ENCODE measurements at places on chromosomes 7 and 10.
A peak's percentile ranks its signal among the peaks of the same experiment; 100 is the strongest.

DNA sequence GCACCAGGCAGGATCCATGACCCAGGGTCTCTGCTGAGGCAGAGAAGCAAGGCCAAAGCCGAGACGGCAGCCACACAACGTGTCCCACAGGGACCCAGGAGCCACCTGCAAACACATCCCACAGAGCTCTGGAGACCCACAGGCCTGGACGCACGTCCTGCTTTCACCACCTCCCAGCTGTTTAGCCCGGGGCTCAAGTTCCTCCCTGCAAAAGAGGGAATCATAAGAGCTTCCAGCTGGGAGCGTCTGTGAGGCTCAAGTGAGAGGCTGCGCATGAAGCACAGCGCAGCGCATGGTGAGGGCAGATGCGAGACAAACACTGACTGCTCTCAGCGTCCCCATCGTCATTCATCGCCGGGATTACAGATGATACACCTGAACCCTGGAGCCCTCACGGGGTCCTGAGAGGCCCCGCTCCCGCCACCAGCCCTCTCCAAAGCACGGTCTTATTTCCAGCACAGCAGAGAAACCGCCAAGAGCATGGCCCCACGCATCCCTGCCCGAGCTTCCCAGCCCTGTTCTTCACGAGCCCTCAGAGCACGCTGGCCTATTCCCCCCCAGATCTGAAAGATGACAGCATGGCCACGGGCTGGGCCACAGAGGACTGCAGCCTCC, 88.7 kb downstream of the MAD1L1 start:
- DNase-seq, result no peak

- no peak for DNase-seq
Measured at GRCh38 chr7:67435894-67436535, 439.4 kb downstream of the TYW1 start.

- DNase-seq, result peak; percentile 53
Measured at GRCh38 chr10:102231357-102232318, 5.5 kb downstream of the ELOVL3 start.

- DNase-seq, result no peak
Measured at GRCh38 chr7:79272066-79272669, 181.3 kb downstream of the MAGI2 start.

DNA sequence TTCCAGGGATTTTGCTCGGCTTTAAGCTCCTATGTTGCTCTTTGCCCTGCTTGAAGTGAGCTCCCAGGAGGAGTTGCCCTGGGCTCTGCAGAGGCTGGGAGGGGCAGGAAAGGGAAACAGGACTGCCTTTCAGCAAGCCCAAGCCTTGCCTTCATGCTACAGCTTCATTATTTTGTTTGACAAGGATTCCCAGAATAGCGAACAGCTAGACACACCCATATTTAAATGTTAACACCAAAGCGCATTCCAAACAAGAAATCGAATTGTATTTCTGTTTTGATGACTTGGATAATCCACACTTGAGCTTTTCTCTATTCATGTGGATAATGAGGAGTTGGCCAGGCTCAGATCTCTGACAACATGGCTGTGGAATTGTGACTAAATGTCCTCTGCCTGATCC, 6.3 kb downstream of the KIAA1217 start:
- no peak for DNase-seq

GRCh38 chr10:88415533-88416130, 167.5 kb downstream of the RNLS start:
- DNase-seq, result no peak

DNA sequence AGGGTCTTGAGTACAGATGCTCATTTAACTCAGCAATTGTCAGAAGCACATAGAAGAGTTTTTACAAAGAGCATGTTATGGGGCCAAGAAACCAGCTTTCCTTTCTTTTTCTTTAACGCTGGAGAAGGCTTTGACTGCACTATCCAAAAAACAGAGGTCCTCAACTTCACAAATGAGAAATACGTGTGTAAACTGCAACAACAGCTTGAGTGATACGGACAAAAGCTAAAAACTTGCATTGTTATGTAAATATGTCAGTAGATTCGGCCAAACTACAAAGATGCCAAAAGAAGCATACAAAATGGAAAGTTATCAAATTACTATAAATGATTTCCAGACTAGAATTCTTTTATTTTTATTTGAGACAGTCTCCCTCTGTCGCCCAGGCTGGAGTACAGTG, 62.4 kb upstream of the C10orf90 start:
- DNase-seq, result no peak

DNA sequence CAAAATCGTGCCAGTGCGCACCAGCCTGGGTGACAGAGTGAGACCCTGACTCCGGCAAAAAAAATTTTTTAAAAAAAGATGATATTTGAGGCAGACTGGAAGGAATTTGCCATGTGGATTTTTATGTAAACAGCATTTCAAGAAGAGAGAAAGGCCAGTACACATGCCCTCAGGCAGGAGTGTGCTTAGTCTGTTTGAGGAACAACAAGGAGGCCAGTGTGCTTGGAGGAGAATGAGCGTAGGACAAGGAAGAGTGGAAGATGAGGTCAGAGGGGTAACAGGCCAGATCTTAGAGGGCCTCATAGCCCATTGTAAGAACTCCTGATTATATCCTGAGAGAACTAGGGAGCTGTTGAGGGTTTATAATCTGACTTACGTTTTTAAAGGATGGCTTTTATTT, 17.2 kb upstream of the STRIP2 start:
- no peak for DNase-seq

DNA sequence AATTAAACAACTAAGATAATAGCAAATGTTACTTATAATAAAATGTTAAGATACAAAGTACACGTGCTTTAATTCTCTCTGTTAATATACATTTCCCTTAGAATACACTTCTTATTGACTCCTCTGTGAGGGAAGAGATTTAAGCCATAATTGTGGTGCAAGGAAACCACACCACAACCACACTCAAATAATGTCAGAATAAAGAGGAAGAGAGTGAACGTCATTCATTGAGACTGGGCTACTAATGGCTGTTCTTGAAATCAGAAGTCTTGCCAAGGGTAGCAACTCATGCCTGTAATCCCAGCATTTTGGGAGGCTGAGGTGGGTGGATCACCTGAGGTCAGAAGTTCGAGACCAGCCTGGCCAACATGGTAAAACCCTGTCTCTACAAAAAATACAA, 10.0 kb downstream of the FAM171A1 start:
- DNase-seq, result no peak

DNA sequence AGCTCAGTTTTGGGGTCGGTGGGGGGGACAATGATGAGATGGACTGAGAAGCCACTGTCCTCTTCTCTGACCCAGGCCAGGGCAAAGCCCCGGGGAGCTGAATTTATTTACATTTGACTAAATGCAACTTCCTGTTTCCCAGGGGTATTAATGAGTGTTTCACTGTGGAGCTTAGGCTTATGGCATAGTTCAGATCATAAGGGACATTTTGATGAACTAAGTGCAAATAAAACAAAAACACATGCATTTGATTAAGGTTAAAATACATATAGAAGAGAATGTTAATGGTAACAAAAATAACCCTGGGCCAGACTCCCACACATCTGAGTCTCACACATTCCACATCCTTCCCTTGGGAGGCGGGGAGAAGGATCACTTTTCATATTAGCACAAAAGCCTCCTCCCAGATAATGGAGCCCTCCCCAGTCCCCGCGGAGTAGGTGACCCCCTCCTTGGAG, 320.6 kb downstream of the FRMD4A start:
- no peak for DNase-seq

DNA sequence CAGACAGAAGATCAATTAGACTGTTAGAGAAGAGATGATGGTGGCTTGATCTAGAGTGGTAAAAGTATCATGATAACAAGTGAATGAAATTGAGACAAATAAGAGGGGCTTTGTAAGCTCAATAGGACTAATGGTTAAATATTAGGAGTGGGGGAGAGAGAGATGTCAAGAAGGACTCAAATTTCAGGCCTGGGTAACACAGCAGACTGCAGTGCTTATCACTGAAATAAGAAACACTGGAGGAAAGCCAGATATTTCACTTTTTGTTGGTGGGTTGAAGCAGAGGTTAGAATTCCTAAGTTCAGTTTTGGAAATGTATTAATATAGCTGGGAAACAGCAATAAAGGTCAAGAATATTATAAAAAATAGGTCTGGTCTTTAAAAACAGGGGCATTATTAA, 74.6 kb downstream of the ORC5 start:
- DNase-seq, result no peak

DNA sequence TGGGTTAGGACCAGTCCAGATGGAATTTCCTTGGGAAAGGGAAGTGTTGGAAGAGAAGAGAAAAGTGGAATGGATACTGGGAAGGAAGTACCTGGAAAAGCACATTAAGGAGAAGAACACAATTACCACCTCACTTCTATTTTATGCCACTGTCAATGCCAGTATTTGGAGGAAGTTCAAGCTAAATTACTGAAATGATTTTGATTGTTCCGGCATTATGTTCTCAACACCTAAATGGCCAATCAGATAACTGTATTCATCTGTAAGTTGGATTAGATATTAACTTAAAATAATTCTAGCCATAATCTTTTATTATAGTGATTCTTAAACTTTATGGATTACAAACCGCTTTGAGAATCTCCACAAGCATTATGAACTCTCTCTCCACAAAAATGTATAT, 7.3 kb downstream of the NPVF start:
- DNase-seq, result no peak

- no peak for DNase-seq
Measured at GRCh38 chr7:131826960-131827359, 270.5 kb upstream of the PODXL start.

DNA sequence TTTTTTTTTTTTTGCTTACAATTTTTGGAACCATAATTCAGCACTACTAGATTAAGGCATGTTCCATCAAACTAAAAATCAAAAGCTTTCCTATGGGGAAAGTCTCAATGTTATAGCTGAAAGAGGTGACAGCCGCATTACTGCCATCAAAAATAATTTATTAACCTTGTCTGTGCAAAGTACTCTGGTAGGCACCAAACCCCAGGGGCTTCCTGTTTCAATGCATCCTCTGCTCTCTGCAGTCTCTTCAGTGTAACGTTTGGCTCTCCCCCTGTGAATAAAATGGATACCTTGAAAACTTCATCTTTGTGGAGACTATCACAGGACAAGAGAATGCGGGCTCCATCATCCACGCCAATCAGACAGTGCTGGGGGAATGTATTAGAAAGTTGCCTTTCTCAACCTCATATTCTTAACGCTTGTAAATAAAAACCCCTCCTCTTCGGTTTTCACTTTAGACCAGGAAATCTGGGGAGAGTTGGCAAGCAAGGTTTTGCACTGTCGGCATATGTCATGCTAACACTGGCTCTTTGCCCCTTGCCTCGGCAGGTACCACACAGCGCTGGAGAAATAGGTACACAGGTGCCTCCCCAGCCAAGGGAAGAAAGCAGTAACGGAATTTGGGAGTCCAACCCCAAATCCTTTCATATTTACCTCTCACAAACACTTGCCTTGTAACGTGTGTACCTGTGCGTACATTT, 1.6 kb upstream of the NRG3 start:
- DNase-seq, result no peak

DNA sequence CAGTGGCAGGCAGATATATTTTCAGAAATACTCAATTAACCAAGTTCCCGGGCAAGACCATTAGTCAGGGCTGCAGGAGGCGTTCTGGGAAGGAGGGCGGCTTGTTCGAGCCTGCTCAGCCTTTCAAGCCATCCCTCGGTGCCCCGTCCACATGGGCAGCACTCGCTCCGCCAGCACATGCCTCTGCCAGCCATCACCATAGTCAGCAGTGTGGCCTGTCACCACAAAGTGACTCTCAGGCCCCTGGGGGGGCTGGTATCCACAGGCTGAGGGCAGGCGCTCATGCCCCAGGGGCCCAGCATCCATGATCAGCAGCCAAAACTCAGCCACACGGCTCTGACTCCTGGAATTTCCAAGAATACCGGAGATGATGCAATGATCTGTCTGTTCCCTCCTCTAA, 81.9 kb downstream of the CHST15 start:
- DNase-seq, result no peak

DNA sequence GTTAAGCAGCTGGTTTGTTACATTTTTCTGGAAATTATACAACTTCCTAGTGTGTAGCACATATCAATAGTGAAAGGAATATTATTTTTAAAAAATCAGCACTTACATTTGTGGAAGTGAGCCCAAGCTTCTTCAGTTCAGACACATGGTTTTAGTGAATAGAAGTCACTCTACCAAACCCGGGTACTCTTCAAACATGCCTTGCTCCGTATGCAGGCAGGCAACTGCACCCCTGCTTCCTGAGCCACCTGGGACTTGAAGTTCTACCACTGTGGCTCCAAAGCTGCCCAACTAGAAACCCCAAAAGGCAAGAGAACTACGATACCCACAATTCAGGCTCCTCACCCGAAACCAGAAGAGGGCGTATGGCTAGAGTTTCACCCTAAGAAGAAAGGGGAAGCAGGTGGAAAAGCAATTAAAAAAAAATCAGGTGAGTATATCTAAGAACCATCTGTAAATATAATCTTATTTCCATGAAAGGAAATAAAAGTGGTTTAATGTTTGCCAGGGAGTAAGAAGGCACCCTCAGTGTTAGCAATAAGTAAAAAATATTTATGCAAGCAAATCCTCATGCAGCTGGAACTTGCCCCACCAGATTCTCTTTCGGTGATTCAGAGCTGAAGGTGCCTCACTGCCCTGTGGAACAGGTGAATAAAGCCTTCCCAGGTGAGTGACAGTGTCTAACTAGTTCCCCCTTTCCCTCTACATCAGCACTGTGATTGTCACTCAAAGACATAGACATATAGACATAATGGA, at the start of gene MACC1:
Gene MACC1 (minus strand): TSS at position 192 of the 756 bp plus-strand sequence. CDS start 55,522 bp downstream, outside the sequence.
- no peak for DNase-seq

DNA sequence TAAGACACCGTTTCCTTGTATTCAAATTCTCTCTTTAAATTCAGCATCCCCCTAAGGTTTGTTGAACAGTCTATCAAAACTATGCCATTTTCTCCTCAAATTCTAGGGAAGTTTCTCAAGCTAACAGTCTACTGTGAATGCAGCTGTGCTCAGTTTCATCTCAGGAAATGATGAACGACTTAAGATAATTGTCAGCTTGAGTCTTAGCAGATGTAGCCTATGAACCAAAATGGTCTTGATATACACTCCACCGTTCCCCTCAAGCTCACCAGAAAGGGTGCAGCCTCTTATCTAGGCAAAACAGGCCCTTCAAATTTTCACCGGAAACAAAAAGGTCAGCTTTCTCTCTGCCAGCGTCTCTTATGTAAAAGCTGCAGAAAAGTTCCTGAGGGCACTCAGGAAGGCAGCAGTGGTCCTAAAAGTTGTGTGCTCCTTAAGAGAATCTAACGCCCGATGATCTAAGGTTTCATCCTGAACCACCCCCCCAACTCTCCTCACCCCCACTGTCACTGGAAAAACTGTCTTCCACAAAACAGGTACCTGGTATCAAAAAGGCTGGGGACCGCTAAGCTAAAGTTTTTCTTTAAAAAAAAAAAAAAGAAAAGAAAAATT, 2.1 kb downstream of the DNAJC9 start:
- DNase-seq, result no peak

- DNase-seq, result no peak
Measured at GRCh38 chr10:90372451-90372850, 485.4 kb downstream of the HTR7 start.

- no peak for DNase-seq
Measured at GRCh38 chr10:133444342-133445267, 9.1 kb upstream of the SCART1 start.

GRCh38 chr7:154960063-154960790, 42.7 kb downstream of the PAXIP1 start:
- no peak for DNase-seq

GRCh38 chr7:127091620-127092019, 161.1 kb downstream of the GRM8 start:
- DNase-seq, result no peak

All from activated CD8-positive, alpha-beta memory T cell treated with anti-CD3 and anti-CD28 coated beads for 1 hour (primary cell).